ENCODE measurements at places on chromosomes 3 and 15.

- DNase-seq = no peak
These were observed 20.3 kb upstream of the NR2E3 start for GRCh38 chr15:71790081-71790480.

DNA sequence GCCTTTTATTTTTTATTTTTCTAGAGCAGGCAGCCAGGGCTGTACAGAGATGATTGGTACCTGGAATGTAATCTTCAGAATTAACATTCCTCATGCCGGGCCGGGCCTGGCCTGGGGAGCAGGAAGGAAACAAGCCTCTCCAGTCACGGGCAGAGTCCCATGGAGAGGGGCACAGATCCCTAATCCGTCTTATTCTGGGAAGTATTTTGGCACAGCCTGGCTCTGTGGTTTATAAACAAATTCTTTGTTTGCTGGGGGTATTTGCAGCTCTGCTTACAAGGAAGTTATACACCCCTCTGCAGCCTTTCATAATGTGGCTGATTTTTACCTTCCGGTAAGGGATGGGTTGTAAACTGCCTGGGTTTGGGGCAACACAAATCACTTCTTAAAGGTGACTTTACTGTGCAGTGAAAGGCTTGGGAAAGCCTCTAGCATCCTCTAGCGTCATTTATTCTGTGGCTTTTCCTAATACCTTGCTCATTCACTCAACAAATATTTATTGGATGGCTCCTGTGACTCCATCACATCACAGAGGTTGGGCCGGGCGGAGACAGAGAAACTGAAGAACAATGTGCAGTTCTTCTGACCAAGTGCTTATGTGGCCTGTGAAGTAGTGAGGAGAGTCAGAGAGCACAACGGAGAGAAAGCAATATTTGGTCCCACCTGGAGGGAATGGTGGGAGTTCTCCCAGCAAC, 2.7 kb downstream of the SLC6A20 start:
- DNase-seq = no peak

GRCh38 chr3:109618766-109619378, 281.5 kb upstream of the DPPA4 start:
- DNase-seq = no peak

DNA sequence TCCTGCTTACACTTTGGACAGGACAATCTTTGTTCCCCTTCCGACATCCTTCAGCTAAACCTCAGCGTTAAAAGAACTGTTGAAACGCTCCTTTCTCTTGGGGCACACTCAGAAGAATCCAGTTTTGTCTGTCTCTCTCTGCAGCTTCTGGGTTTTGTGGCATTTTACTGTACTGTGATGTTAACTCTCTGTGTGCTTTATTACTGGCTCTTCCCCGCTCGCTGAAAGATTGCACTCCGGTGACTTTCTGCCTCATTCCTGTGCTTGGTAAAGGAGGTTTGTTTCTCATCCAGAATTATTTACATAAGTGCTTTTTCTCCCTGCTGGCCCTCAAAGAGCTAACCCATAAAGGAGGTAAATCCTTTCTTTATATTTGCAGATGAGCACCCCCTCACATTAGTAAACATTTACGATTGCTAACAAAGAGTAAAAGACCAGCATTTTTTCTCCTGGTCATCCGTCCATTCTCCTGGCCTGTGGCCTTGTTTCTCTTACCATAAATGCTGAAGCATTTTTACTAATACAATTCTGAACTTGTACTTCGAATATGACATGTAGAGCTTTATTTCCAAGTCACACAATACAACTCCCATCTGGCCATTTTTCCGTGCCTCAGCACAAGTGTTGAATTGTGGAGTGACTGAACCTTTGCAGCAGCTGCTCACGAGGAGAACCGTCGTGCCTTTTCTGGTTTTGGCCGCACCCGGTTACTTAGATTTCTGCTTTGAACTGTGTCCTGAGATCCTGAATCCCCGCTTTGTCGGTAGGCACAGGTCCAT, 69.3 kb upstream of the RPL35A start:
- no peak for DNase-seq

GRCh38 chr3:71087143-71088018, 496.1 kb downstream of the FOXP1 start:
- no peak for DNase-seq
